ENCODE measurements at places on chromosomes 4 and X.
A peak's percentile ranks its signal among the peaks of the same experiment; 100 is the strongest.

- no peak for DNase-seq
These were observed 260.1 kb downstream of the EVC2 start for GRCh38 chr4:5448221-5448620.

DNA sequence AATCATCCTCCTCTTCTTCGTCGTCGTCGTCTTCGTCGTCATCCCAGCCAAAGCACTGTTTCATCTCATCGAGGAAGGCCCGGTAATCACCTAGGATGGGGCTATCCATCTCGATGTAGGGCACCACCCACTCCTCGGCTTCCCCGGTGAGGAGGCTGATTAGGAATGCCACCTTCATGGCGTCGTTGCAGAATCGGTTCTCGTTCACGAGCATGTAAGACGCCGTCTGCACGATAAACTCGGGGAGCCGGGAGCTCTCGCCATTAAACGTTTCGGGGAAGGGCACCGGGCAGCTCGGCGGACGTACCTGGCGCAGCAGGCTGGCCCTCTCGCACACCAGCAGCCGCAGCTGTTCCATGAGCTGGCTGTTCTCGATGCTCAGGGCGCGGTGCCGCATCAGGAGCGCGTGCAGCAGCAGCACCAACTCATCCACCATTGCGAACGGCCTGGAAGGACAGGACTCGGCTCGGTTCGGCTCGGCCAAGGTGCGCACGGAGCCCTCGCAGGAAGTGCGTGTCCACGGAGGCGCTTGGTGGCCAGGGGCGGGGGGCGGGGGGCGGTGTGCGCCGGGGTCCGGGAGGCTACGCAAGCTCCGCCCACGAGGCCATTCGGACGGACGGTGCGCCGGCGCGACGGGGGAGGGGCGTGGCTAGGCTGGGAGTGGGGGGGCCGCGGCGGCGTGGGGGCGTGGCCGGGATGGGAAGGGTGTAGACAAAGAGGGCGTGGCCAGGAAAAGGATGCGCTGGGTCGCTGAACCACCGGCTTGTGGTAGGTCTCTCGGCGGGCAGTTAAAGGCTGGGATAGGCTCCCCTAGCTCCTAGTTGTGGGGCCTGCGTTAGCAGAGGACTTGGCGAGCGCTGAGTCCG is at the start of gene LDOC1:
LDOC1 (minus strand) TSS at position 544 of the 866 bp plus-strand sequence; CDS start at position 436, 108 bp downstream.
- peak; percentile 67 for DNase-seq

DNA sequence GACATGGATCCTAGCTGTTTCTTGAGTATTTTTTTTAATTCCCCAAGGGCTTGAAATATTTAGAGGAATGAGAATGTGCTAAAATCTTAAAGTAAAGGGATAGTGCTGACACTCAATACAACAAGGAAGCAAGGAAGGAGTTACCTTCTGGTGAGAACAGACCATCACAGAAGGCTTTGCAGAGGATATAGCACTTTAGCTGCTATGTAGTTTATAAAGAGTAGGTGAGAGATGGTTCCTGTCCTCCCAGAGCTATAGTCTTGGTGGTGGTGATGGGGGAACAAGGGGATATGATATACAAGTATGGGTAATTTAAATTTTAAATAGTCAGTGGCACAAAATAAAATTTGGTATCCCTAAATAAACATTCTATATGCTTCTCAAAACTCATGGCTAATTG is 47.6 kb downstream of the MTHFD2L start:
- DNase-seq = no peak

GRCh38 chrX:77076896-77077295 is 370.3 kb upstream of the FGF16 start:
- no peak for DNase-seq

GRCh38 chrX:107825698-107826237 is at the start of gene MID2:
Gene MID2, plus strand, starts transcription at chrX:107825866. Its CDS starts 561 bp downstream, at chrX:107826427.
- peak; percentile 24 for DNase-seq

- no peak for DNase-seq
These were observed 24.8 kb upstream of the CYBB start for GRCh38 chrX:37755025-37755424.

DNA sequence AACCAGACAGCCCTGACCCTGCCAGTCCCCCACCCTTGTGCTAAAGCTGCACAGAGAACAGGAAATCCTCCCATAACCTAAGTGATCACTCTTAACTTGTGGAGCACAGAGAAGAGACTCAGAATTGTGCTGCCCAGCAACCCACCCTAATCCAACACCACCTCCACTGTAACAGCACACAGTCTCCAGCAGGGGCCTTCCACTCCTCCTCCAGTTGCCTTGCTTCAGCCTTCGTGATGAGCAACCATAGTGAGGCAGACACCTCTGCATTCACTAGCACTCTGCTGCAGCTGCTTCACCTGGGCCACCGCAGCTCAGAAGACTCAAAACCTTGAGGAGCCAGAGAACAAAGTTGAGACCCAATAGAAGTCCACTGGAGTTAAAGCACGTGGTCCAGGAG is 7.9 kb upstream of the UGT2B4 start:
- DNase-seq = no peak

GRCh38 chrX:8668813-8669212 is 63.1 kb downstream of the ANOS1 start:
- no peak for DNase-seq

DNA sequence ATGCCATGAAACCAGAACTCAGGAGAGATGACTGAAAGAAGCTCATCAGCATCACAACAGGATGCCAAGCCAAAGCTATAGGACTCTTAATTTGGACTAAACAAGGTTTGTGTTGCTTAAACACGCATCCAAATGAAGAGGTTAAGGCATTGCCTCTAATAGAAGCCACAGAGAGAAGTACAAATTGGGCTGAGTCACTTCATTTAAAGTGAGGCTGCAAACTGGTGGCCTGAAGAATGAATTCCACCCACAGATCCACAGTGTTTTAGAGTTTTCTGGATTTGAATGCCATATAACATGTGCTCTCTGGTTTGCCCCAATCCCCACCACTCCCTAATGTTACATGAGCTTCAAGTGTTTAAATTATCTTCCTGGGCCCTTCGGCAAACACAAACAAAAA is 103.5 kb downstream of the FIP1L1 start:
- no peak for DNase-seq

DNA sequence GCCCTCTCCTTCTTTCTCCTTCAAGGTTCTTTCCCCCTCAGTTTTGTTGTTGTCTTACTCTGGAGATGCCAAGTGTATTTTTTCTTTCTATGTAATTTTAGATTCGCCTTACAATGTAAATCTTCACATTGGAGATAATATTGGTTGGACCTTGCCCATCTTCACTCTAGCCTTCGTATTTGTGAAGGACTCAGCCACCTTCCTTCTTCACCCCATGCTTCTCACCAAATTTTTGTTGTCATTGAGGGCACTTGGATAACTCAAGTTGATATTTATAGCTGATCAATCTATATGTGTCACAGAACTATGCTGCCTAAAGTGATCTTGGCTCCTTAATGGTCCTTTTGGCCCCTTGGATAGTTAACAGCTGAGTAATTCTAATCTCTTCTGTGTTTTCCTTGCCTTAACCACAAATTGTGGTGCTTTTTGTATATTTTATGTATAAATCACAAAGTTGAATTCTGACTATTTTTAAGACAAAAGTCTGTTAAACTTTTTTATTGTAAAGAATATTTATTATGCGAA is 6.5 kb downstream of the SPRY1 start:
- no peak for DNase-seq

DNA sequence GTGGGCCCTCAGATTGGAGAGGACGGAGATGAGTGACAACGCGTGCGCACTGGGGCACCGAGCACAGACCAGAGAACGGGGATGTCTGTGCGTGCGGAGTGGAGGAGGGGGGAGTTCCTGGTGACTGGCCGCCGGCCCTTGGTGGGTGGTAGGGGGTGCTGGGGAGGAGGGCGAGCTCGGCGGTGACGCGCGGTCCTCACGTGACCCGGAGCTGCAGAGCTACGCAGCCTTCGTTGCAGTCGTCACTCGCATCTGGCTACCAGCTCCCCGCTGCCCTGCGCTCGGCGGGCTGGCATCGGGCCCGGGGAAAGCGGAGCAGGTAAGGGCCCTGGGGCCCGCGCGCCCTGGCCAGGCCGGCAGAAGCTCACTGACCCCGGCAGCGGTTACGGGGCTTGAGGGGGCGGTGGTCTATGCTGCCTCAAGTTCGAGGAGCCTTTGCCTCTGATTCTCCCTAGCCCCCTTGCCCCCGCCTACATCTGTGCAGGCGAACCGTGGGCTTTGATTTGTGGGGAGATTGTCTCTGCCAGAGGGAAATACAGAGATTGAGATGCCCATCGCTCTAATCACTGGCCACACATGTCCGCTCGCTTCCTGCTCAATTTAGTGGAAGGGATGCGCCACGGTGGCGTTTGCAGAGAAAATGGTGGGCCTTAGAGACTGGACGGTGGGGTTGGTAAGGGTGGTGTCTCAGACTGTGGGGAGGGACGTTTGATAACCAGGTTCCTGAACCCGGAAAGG is at the start of gene ARMCX4:
ARMCX4 (plus strand) TSS at position 245 of the 738 bp plus-strand sequence. CDS start 3,134 bp downstream, outside the sequence.
- peak; percentile 7 for DNase-seq

- DNase-seq = no peak
These were observed 4.4 kb upstream of the SMR3A start for GRCh38 chr4:70356185-70356584.

- DNase-seq = no peak
These were observed 65.2 kb downstream of the IGFBP7 start for GRCh38 chr4:57044996-57045395.

DNA sequence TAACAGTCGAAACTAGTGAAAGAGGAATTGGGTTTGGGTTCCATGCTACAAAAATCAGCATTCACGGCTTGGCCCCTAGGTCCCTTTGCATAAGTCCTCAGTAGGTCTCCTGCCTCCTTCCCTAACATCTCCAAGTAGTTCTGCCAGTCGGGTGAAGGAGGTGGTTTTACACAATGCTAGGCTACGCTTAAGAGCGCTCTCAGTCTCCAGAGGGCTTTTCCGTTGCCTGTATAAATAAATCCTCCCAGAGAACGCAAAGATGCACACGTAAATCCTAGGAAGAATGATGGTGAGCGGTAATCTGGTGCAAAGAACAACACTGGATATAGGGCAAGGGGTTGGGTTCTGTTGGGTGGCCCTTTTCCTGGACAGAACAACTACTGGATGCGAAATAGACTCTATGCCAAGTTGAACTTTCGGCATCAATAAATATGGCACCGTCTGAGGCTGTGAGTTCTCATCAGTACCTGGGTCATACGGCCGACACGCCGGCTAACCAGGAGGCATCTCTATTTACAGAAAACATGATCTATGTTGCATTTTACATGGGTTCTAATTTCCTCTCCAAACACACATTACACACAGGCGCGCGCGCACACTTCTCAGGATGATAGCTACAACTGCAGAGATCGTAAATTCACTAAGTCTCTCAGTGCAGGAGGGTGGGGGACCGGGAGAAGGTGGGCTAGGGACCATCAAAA is 1.3 kb downstream of the CAMK2D start:
- no peak for DNase-seq

DNA sequence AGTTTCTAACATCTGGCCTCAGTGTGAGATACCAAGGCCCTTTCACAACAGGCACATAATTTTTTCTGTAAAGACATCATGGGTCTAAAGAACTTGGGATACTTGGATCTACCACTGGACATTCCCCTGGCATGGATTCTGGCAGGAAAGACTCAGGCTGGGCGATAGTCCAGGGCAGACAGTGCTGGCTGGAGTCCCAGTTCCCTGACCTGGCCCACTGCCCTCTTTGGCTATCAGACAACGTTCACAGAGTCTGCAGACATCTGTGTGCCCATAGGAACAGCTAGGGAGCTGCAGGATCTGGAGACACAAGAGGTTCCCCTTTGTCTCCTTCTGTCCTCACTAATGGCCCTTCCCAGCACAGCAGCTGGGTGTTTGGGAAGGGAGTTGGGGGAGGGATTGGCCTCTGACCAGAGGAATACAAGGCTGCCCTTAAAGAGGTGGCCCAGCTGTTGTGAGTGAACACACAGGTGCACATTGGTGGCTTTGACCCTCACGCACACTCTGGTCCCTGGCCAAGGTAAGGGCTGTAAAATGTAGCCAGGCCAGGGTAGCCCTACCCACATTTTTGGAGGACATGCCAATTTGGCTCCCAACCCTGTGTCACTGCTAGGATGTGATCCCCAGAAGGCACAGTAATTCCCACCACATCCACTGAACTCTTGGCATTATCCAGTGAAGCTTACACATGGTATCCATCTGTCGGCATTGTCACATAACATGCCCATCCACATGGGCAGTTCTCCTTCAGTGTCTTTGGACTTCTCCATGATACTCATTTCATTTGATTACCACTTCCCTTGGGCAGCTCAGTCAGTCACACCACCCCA is 72.3 kb downstream of the SOX3 start:
- DNase-seq = no peak

GRCh38 chrX:68942104-68942503 is 113.3 kb downstream of the EFNB1 start:
- DNase-seq = no peak

DNA sequence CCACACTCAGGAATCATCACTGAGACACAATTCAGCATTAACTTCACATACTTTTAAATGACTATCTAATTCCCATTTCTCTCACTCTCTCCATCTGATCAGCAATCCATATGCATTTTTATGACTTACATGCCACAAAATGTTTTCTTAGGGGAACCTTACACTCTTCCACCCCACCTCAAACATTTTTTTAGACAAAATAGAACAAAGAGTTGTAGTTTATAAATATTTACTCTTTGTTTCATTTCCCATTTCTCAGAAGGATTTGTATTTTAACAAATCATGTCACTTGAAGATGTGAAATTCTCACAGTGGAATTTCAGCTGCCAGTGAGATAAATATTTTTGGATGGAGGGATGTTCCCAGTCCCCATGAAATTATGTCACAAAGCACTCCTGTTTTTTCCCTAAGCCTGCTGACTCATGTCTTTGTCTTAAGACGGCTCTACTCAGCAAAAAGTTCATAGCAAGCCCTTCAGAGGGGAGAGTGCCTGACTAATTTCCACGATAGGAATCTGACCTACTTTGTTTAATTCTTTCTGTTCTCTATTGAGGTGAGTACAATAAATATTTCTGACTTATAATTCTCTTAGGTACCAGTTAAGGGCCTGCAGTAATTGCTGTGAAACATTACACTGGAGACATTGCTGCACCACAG is 257.7 kb downstream of the THOC2 start:
- no peak for DNase-seq

GRCh38 chr4:185892165-185892564 is 80.2 kb upstream of the SORBS2 start:
- DNase-seq = no peak

DNA sequence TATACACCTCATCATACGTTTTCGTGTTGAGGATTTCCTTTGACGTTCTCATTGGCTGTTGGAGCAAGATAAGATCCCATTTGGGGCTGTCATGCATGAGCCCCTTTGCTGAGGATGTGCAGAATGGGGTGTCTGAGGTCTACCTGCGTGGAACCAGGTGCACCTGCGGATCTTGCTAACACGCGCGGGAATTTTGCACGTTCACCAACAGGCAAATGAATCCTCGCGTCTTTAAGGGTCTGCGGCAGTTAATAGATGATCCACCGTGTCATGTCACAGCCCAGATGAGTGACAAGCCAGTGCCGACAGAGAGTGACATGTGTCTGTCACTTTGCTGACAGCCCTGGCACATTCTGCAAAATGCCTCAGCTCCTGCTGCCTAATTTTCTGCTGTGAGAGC is 56.3 kb upstream of the SHOX start:
- DNase-seq = no peak

Data from activated T-helper 1 cell treated with Interleukin-2 at 50 U/mL for 16 hours (primary cell).